ENCODE measurements at places on chromosomes 11 and 22. TPM values are rescaled to one million over a fixed set of nuclear protein-coding genes. Genes with fewer than 3 reads are reported as not detected.

Gene XKR3
- not detected for total RNA-seq

Gene OR52E8
- total RNA-seq, result not detected

Gene HORMAD2
- total RNA-seq, result 0.43 TPM

Gene LRRN4CL
- 1.0 TPM for total RNA-seq

Gene TBX10
- not detected for total RNA-seq

Gene TBC1D22A
- 24.6 TPM for total RNA-seq

Gene TEAD1
- total RNA-seq, result 91.8 TPM

Gene MTA2
- total RNA-seq, result 148 TPM

Gene RFPL1
- not detected for total RNA-seq

Gene UPK3A
- total RNA-seq, result 0.62 TPM

Gene PRR33
- not detected for total RNA-seq

Gene FOLR3
- total RNA-seq, result not detected

Gene KIF18A
- 8.1 TPM for total RNA-seq

Gene HOATZ
- total RNA-seq, result 0.75 TPM

Gene RFPL3
- total RNA-seq, result 0.24 TPM

Gene FAM227A
- total RNA-seq, result 5.0 TPM
